Activated naive CD4-positive, alpha-beta T cell treated with anti-CD3 and anti-CD28 coated beads, Interleukin-2, amount 10 ng/mL, durations not matched to agents 5 hours and 36 hours (primary cell): ENCODE measurements at places on chromosomes 11 and 22. TPM values are rescaled to one million over a fixed set of nuclear protein-coding genes. Genes with fewer than 3 reads are reported as not detected.

Gene MS4A7
- not detected for total RNA-seq

Gene OR10A2
- total RNA-seq: not detected

Gene CACNA1I
- 9.9 TPM for total RNA-seq

Gene CRYAB
- not detected for total RNA-seq

Gene AIFM3
- not detected for total RNA-seq

Gene TMPRSS13
- 1.7 TPM for total RNA-seq

Gene PLAAT5
- not detected for total RNA-seq

Gene GLYAT
- total RNA-seq: not detected

Gene NXPE4
- total RNA-seq: not detected

Gene APOA1
- total RNA-seq: not detected

Gene C11orf97
- total RNA-seq: not detected

Gene MRGPRE
- total RNA-seq: not detected

Gene TRPM5
- 0.05 TPM for total RNA-seq

Gene PDGFB
- total RNA-seq: 1.4 TPM

Gene LRRC10B
- total RNA-seq: not detected

Gene CSNK1E
- 76.2 TPM for total RNA-seq

Gene SLC22A8
- total RNA-seq: not detected

Gene MRGPRX4
- not detected for total RNA-seq

Gene SCGB1C1
- not detected for total RNA-seq

Gene C11orf86
- not detected for total RNA-seq

Gene THOC5
- 51.5 TPM for total RNA-seq

Gene PATL1
- 43.4 TPM for total RNA-seq

Gene BAIAP2L2
- total RNA-seq: 1.1 TPM

Gene CCDC87
- total RNA-seq: not detected

Gene PRG2
- 0.31 TPM for total RNA-seq

Gene HEPHL1
- total RNA-seq: not detected

Gene H19
- total RNA-seq: not detected

Gene ANO9
- total RNA-seq: 93.3 TPM

Gene MAP6
- 0.10 TPM for total RNA-seq

Gene TBX10
- not detected for total RNA-seq
